ENCODE measurements at places on chromosomes 16 and 17.
A peak's percentile ranks its signal among the peaks of the same experiment; 100 is the strongest.

- no peak for DNase-seq
These were observed 19.6 kb upstream of the CCL2 start for GRCh38 chr17:34235389-34236028.

DNA sequence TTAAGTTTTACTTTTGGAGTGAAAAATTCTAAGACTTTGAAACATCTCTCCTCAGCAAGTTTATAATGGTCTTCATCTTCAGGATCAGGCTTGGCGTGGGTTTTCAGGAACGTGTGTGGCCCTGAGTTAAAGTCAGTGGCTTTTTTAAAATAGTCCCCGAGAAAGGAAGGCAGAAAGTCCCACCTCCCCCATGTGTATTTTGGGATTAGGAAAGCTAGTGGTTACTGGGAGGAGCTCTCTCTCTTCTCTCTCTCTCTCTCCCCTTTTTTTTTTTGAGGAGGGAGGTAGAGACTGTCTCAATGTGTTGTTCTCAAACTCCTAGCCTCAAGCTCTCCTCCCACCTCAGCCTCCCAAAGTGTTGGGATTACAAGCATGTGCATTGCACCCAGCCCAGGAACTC is 213.2 kb downstream of the IRX3 start:
- DNase-seq = no peak

DNA sequence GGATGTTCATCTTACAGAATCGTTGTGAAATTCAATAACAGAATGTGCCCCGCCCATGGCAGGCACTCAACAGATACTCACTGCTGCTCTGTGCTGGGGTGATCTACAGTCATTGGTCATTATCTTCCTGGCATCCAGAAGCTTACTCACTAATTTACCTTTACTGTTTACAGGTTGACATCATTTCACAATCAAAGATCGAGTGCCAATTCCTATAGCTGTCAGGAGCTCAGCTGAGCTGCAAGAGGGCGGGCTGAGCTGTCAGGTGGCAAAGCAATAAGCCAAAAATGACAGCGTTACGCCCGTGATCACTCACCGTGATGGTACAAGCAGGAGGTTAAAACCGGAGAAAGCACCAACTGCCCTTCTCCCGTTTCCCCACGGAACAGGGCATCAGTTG is 51.2 kb downstream of the LITAF start:
- DNase-seq = no peak

DNA sequence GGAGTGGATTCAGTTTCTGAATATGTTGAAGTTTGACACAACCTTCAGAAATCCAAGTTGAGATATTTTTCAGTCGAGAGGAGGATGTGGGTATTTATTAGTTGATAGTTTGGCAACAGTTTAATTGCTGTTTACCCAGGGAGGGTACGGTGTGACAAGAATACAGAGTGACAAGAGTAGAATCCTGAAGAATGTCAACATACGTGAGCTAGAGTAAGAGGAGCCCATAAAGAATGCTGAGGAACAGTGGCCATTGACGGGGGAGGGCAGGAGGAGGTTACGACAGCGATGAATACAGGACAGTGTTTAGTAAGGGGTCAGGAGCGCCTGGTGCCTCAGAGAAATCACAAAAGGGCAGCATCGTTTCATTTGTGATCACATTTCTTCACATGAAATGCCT is 76.5 kb downstream of the AATF start:
- DNase-seq = no peak

- peak; percentile 93 for DNase-seq
These were observed at the start of gene ADGRG1 for GRCh38 chr16:57628008-57628781. ADGRG1 (plus strand) TSS chr16:57628630; CDS start chr16:57650288, 21,658 bp downstream.

- no peak for DNase-seq
These were observed 2.2 kb upstream of the TMC5 start for GRCh38 chr16:19415461-19415860.

- peak; percentile 93 for DNase-seq
These were observed 221.0 kb downstream of the CCDC182 start for GRCh38 chr17:57523926-57524632.

GRCh38 chr17:73098919-73099318 is 6.4 kb upstream of the SLC39A11 start:
- no peak for DNase-seq

DNA sequence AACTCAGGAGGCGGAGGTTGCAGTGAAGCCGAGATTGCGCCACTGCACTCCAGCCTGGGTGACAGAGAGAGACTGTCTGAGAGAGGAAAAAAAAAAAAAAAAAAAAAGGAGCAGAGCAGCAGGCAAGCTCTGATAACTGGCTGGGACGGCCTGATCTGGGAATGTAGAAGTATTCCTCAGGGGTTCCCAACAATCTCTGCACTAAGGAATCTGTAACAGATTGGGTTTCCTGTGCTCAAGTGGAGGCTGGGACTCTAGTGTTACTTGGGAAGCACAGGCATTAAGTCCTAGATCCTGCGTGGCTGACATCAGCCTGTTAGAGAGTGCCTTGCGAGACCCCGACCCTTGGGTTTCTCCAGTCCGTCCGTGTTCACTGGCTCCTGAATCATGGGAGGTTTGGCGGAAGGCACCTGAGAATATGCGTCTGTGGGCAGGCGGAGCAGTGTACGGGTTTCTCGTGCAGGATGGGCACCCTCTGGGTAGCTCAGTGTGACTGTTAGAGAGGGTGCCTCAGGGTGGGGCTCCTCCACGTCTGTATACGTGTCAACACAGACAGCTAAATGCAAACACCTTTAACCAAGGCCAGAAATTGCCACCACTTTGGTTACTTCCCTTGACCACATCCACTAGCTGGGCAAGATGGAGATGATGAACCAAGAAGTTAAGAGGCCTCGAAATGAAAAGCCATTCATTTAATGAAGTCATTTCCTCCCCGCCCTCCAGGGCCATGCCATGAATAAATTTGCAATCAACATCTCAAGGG is 174.9 kb upstream of the RPL38 start:
- DNase-seq = no peak

- DNase-seq = no peak
These were observed 245.2 kb upstream of the MAF start for GRCh38 chr16:79845734-79846135.

- no peak for DNase-seq
These were observed 236.0 kb downstream of the IRX3 start for GRCh38 chr16:54050459-54051210.

- peak; percentile 89 for DNase-seq
These were observed 71.3 kb downstream of the SOX9 start for GRCh38 chr17:72191921-72192799.

GRCh38 chr17:11404431-11405276 is 163.6 kb downstream of the SHISA6 start:
- no peak for DNase-seq

DNA sequence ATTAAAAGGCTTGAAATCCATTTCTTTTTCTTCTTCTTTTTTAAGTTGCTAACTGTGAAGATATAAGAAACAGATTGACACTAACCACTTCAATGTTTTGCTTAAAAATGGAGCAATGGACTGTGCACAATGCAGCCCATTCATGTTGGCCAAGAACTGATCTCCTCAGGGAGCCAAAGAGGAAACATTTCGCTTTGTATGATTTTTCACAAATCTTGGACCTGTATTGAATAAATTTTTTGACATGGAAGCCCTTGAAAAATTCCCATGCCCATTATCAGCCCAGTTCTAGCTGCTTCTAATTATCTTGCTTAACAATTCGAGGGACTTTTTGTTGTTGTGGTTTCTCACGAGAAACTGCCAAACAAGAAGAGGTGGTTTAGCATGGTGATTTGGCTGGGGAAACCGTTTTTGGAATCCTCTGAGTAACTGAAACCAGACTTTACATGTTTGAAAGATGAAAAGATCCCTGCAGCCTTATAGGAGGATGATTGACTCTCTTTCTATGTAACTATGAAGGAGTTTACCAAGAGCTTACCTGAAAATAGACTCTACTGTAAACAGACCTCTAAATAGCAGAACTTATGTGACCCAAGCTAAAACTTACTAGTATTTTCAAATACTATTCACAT is 1389.4 kb upstream of the GOT2 start:
- no peak for DNase-seq

DNA sequence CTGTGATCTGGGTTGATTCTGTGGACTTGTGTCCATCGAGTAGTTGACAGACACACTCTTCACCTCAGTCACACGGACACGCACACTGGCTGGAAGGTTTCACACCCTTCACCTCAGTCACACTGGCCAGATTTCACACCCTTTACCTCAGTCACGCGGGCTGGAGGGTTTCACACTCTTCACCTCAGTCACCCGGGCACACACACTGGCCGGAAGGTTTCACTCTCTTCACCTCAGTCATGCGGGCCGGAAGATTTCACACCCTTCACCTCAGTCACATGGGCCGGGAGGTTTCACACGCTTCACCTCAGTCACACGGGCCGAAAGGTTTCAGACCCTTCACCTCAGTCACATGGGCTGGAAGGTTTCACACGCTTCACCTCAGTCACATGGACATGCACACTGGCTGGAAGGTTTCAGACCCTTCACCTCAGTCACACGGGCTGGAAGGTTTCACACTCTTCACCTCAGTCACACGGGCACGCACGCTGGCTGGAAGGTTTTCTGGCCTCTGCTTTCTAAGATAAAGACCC is 96.2 kb downstream of the PGS1 start:
- no peak for DNase-seq

GRCh38 chr16:48310908-48311641 is 63.7 kb upstream of the ABCC11 start:
- no peak for DNase-seq

DNA sequence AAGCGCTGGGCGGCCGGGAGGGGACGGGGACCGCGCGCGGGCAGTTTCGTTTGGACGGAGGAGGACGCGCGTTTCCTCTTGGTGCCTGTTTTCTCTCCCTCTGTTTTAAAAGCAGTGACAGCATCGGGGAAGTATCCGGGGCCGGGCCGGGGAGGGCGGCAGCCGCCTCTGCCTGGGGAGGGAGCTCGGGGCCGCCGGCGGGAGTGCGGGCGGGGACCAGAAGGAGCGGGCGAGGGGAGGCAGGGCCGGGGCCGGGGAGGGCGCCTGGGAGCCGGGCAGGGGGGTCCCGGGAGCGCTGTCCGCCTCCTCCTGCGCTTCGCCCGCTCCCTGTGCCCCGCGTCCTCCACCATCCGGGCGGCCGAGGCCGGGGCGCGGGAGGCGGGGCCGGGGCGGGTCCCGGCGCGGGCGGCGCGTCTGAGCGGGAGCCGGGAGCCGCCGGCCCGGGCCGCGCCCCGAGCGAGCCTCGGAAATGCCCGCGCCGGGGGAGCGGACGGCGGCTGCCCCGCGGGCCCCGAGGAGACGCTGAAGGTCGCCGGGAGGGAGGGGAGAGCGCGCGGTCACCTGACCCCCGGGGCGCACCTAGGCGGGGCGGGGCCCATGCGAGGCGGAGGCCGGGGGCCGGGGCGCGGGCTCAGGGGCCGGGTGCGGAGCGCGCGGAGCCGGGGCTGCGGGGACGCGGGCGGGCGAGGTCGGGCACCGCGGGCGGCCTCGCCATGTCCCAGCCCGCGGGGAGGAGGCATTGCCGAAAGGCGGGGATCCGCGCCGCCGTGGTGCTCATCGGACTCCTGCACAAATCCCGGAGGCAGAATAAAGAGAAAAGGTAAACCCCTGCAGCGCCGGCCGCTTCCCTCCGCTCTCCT is 57.3 kb downstream of the RAP1GAP2 start:
- no peak for DNase-seq

GRCh38 chr16:46803373-46803772 is 27.6 kb downstream of the C16orf87 start:
- DNase-seq = no peak

GRCh38 chr17:70405492-70406220 is 236.3 kb downstream of the KCNJ2 start:
- DNase-seq = peak; percentile 99

- peak; percentile 97 for DNase-seq
These were observed 16.4 kb upstream of the MARCHF10 start for GRCh38 chr17:62824290-62825131.

DNA sequence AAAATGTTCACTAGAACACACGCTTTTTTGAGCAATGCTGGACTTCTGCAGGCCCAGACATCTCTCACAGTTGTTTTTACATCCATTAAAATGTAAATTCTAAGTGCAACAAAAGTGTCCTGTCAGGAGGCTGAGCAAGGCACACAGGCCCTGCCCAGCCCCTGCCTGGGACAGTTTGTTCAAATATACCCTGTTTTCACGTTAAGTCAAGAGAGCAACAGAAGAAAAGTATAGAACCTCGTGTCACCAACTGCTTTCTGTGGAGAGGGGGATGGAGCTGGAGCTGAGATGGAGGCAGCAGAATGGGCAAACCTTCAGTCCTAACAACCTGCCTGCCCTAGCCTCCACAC is 4.3 kb upstream of the HOXB2 start:
- no peak for DNase-seq

DNA sequence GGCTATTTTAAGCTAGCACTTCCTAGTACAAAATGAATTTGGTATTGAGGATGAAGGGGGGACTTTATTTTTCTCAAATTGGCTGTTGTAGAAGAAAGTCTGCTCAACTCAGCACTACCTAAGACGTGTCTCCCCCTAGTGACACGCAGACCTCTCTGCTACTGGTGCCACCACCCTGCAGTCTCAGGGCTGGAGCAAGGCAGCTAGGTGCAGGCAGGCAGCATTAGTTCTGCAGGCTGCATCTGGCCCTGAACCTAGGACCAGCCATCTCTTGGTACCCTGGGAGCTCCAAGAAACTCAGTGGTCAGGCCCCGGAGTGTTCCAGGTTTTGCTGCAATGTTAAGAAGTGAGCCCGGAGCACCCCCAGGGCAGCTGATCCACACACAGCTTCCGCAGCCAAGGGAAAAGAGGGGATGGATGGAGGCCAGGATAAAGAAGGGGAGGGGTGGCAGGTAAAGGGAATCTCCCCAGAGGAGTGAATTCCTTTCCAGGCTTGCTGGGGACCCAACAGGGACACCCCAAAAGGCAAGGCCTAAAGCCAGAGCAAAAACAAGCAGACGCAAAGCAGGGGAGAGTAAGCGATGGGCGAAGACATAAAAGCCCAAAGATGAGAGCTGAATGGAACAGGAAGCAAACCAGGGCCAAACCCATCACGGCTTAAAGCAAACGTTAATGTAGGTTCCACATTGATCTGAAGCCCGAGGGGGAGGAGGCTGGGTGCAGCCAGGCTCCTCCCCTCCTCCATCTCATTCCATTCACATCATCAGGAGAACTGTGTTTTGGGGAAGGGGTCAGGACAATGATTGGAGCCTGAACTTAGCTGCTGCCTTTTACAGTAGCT is 200.5 kb downstream of the ZFHX3 start:
- DNase-seq = peak; percentile 30

GRCh38 chr16:12063435-12063834 is 86.9 kb downstream of the SNX29 start:
- DNase-seq = no peak

- no peak for DNase-seq
These were observed at the start of gene PRKCB for GRCh38 chr16:23835390-23836077. PRKCB (plus strand) TSS chr16:23835983.

DNA sequence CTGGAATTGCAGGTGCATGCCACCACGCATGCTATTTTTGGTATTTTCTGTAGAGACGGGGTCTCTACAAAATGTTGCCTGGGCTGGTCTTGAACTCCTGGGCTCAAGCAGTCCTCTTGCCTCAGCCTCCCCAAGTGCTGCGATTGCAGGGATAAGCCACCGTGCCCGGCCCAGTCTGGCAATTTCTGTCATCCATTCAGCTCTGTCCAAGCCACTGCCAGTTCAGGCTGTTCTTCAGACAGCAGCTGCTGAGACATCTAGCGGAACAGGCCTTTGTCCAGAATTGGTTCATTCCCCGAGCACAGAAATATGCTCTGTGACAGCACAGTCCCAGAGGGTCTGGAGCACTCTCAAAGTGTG is 5.4 kb downstream of the SLC47A1 start:
- DNase-seq = no peak
